ENCODE measurements at places on chromosomes 7 and 10.

GRCh38 chr10:102020938-102021337, 35.0 kb downstream of the ARMH3 start:
- no peak for DNase-seq

DNA sequence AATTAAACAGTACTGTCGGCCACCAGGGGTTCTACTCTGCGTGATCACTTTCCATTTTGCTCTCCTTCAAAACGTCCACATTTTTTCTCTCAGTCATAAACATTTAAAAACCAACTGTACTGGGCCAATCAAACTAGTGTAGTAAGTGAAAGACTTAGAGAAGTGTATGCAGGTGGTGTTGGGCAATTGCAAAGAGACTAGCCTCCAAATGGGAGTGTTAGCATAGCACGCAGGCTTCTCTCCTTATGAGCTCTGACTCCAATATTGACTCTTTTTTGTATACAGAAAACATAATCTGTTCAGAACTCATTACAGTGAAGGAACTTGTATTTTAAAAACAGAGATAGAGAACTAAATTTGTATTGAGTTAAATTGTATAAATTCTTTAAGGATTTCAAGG, 150.6 kb downstream of the SDK1 start:
- no peak for DNase-seq

- no peak for DNase-seq
Observed at GRCh38 chr7:75876126-75876881, 2.5 kb upstream of the RHBDD2 start.

DNA sequence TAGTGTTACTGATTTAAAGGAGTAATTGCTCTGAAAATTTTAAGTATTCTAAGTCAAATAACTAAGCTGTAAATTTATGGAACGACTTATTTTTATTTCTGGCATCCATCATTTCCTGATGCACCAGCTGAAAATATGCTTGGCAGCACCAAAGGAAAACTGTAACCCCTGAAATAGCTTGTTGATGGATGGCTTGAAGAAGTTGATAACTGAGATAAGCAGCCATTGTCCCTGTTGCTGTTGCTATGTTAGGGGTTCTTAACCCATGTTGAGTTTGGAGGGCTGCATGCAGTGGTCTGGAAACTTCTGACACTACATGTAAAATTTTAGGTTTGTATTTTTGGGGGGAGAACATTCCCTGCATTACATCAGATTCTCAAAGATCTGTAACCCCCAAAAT, 30.6 kb downstream of the RPA3 start:
- no peak for DNase-seq

DNA sequence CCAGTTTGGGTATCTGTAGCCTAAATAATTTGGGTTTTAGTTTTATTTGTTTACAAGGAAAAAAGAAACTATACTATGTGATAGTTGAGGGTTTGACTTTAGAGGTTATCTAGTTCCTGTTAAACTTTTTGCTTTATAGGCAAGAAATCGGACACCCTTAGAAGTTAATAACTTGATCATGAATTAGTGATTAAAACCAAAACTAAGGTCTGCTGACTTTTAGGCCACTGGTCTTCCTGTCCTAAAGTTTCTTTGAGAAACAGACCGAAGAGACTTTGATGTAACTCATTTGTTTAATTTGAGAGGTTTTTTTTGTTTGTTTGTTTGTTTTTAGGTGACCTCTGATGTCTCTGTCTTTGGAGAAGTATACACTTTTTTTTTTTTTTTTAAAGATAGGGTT, 59.7 kb downstream of the PHTF2 start:
- DNase-seq: no peak

- DNase-seq: no peak
Observed at GRCh38 chr10:78981257-78981969, 87.4 kb upstream of the ZMIZ1 start.

- DNase-seq: no peak
Observed at GRCh38 chr7:79063019-79063698, 390.3 kb downstream of the MAGI2 start.

DNA sequence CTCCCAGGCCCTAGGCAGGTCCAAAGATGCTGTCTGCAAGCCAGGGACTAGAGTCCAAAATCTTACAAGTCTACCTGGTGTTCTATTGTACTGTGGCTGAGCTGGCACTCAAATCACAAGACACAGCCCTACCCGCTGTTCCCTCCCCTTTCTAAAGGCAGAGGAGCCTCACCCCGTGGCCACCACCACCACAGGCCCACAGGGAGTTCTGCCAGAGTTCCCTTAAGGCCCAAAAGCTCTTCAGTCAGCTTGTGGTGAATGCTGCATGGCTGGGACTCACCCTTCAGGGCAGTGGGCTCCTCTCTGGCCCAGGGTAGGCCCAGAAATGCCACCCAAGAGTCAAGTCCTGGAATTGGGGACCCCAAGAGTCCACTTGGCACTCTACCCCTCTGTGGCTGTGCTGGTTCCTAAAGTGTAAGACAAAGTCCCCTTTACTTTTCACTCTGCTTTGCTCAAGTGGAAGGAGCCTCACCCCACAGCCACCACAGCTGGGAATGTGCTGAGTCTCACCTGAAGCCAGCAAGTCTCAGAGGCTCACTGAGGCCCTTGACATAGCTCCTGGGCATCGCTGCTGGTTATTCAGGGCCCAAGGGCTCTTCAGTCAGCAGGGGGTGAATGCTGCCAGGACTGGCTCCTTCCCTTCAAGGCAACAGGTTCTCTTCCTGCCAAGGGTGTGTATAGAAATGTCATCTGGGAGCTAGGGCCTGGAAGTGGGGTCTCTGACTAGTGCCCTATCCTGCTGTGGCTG, 48.8 kb upstream of the PSAP start:
- no peak for DNase-seq

- no peak for DNase-seq
Observed at GRCh38 chr7:120460949-120461348, 188.0 kb downstream of the KCND2 start.

Data from kidney epithelial cell (primary cell).